ENCODE measurements at places on chromosomes 11 and 22. TPM values are rescaled to one million over a fixed set of nuclear protein-coding genes. Genes with fewer than 3 reads are reported as not detected.

Gene MYBPC3
- total RNA-seq = not detected

Gene MYOD1
- total RNA-seq = not detected

Gene PANX2
- total RNA-seq = 0.63 TPM

Gene TRIM49C
- not detected for total RNA-seq

Gene CRYBB2
- total RNA-seq = not detected

Gene CPT1B
- 0.77 TPM for total RNA-seq

Gene CENPM
- 30.0 TPM for total RNA-seq
